ENCODE measurements at places on chromosomes 1 and 21. TPM values are rescaled to one million over a fixed set of nuclear protein-coding genes. Genes with fewer than 3 reads are reported as not detected.

The LDLRAD1 gene
- not detected for total RNA-seq

The GNPAT gene
- total RNA-seq, result 95.9 TPM

The SMPDL3B gene
- 0.94 TPM for total RNA-seq

The NUF2 gene
- total RNA-seq, result 60.3 TPM

The OR10Z1 gene
- total RNA-seq, result not detected

The CD34 gene
- total RNA-seq, result not detected

The SH2D2A gene
- 135 TPM for total RNA-seq

The SHC1 gene
- total RNA-seq, result 411 TPM

The RO60 gene
- 229 TPM for total RNA-seq

The TAF5L gene
- total RNA-seq, result 25.9 TPM

The PHTF1 gene
- 9.6 TPM for total RNA-seq

The MSH4 gene
- 0.10 TPM for total RNA-seq

The CHODL gene
- total RNA-seq, result 0.12 TPM

The TIE1 gene
- total RNA-seq, result not detected

The CD160 gene
- not detected for total RNA-seq

The SPRR4 gene
- not detected for total RNA-seq

The GPR3 gene
- 1.1 TPM for total RNA-seq

The MYOG gene
- total RNA-seq, result not detected

The VSIG8 gene
- not detected for total RNA-seq

The DDX20 gene
- total RNA-seq, result 15.7 TPM

The OR10K1 gene
- not detected for total RNA-seq

The CLK2 gene
- 48.3 TPM for total RNA-seq

The HSD3B1 gene
- not detected for total RNA-seq

The ABCG1 gene
- 20.3 TPM for total RNA-seq

The HFM1 gene
- total RNA-seq, result 2.7 TPM

Data from NCI-H460 (cell line).